Cardiac ventricle fibroblast (primary cell): ENCODE measurements at places on chromosomes 5 and 9. TPM values are rescaled to one million over a fixed set of nuclear protein-coding genes. Genes with fewer than 3 reads are reported as not detected.

PIP5K1B gene
- total RNA-seq: not detected in 2 replicates

DTWD2 gene
- 1.1 and 2.1 TPM in 2 replicates for total RNA-seq

SPINK13 gene
- 6.4 and 8.4 TPM in 2 replicates for total RNA-seq

IFT74 gene
- total RNA-seq: 9.7 and 11.2 TPM in 2 replicates

MLANA gene
- not detected in 2 replicates for total RNA-seq

CDC42SE2 gene
- 9.4 and 15.1 TPM in 2 replicates for total RNA-seq

RUFY1 gene
- total RNA-seq: 35.3 and 39.3 TPM in 2 replicates

FRMD3 gene
- under 0.01 and 0.05 TPM in 2 replicates for total RNA-seq

TUSC1 gene
- 5.7 and 8.0 TPM in 2 replicates for total RNA-seq

CD274 gene
- total RNA-seq: 0.19 and 0.34 TPM in 2 replicates

SPINK9 gene
- 1.4 TPM in 1 of 2 replicates, not detected in the other for total RNA-seq

KCNMB1 gene
- not detected in 2 replicates for total RNA-seq

IRX2 gene
- total RNA-seq: 0.25 and 0.44 TPM in 2 replicates

PCDHGA10 gene
- total RNA-seq: 8.7 and 11.3 TPM in 2 replicates

OXCT1 gene
- total RNA-seq: 10.1 and 14.0 TPM in 2 replicates

ADAMTS13 gene
- total RNA-seq: 2.2 and 3.4 TPM in 2 replicates

KCTD16 gene
- total RNA-seq: 0.10 and 0.12 TPM in 2 replicates

TAS2R1 gene
- total RNA-seq: not detected in 2 replicates

SPATA31D4 gene
- total RNA-seq: not detected in 2 replicates

ZNF618 gene
- 7.1 and 8.0 TPM in 2 replicates for total RNA-seq

PCDH12 gene
- total RNA-seq: 2.5 and 4.6 TPM in 2 replicates

ANKRD20A1 gene
- not detected in 2 replicates for total RNA-seq

IQGAP2 gene
- total RNA-seq: 0.69 and 2.9 TPM in 2 replicates

TMEM215 gene
- total RNA-seq: not detected in 2 replicates

NEUROG1 gene
- not detected in 2 replicates for total RNA-seq

AK6 gene
- total RNA-seq: 13.0 and 23.8 TPM in 2 replicates

COL15A1 gene
- total RNA-seq: 6.4 and 6.9 TPM in 2 replicates

STRBP gene
- total RNA-seq: 0.29 and 0.56 TPM in 2 replicates

SELENOP gene
- total RNA-seq: 324 and 373 TPM in 2 replicates

HRCT1 gene
- 2.4 and 2.6 TPM in 2 replicates for total RNA-seq

SARDH gene
- 11.6 and 16.3 TPM in 2 replicates for total RNA-seq

SEMA6A gene
- total RNA-seq: 2.7 and 3.2 TPM in 2 replicates

FCN2 gene
- not detected in 2 replicates for total RNA-seq

GPX8 gene
- 108 and 132 TPM in 2 replicates for total RNA-seq

UBE2QL1 gene
- total RNA-seq: not detected in 2 replicates

TGFBR1 gene
- total RNA-seq: 10.1 and 11.5 TPM in 2 replicates

SPINK5 gene
- total RNA-seq: not detected in 2 replicates

MIER3 gene
- 31.8 and 34.5 TPM in 2 replicates for total RNA-seq

NCS1 gene
- 12.7 and 13.5 TPM in 2 replicates for total RNA-seq

ENTREP1 gene
- 0.12 and 0.29 TPM in 2 replicates for total RNA-seq

BTNL8 gene
- total RNA-seq: not detected in 2 replicates

DOCK8 gene
- 0.25 and 1.2 TPM in 2 replicates for total RNA-seq

HEMGN gene
- total RNA-seq: not detected in 2 replicates

ANKRD33B gene
- 2.2 TPM in 2 replicates for total RNA-seq

SPIN1 gene
- 37.8 and 43.5 TPM in 2 replicates for total RNA-seq

INSYN2B gene
- 10.7 and 14.5 TPM in 2 replicates for total RNA-seq

PLCXD3 gene
- 71.4 and 74.8 TPM in 2 replicates for total RNA-seq

SPACA9 gene
- total RNA-seq: 6.4 and 8.2 TPM in 2 replicates

MARVELD2 gene
- total RNA-seq: 0.24 TPM in 1 of 2 replicates, not detected in the other

GABBR2 gene
- total RNA-seq: not detected in 2 replicates

ARHGEF39 gene
- 0.19 and 0.34 TPM in 2 replicates for total RNA-seq

REEP2 gene
- 6.6 and 6.7 TPM in 2 replicates for total RNA-seq

QRFP gene
- not detected in 2 replicates for total RNA-seq

PCDHGA12 gene
- total RNA-seq: 41.9 and 43.9 TPM in 2 replicates

CXCL14 gene
- 0.64 TPM in 1 of 2 replicates, not detected in the other for total RNA-seq

AGPAT2 gene
- total RNA-seq: 42.3 and 45.0 TPM in 2 replicates

LRRC70 gene
- 0.87 and 1.5 TPM in 2 replicates for total RNA-seq

ADCY2 gene
- not detected in 2 replicates for total RNA-seq

SECISBP2 gene
- total RNA-seq: 8.5 and 14.6 TPM in 2 replicates
